ENCODE measurements at places on chromosomes 1 and 21.

GRCh38 chr1:165840423-165840822 lies 13.0 kb downstream of the UCK2 start:
- no peaks in the 10 kb centered on the region for H3K36me3 ChIP-seq
- no peak overlapping the region for H3K27ac ChIP-seq
- no peak overlapping the region for H3K4me3 ChIP-seq
- H3K27me3 ChIP-seq = no peaks in the 10 kb centered on the region

- no peak overlapping the region for H3K27ac ChIP-seq
- H3K36me3 ChIP-seq = no peaks in the 10 kb centered on the region
- H3K27me3 ChIP-seq = no peaks in the 10 kb centered on the region
- H3K4me3 ChIP-seq = no peak overlapping the region
These were observed 54.9 kb downstream of the OPTC start for GRCh38 chr1:203548892-203549291.

DNA sequence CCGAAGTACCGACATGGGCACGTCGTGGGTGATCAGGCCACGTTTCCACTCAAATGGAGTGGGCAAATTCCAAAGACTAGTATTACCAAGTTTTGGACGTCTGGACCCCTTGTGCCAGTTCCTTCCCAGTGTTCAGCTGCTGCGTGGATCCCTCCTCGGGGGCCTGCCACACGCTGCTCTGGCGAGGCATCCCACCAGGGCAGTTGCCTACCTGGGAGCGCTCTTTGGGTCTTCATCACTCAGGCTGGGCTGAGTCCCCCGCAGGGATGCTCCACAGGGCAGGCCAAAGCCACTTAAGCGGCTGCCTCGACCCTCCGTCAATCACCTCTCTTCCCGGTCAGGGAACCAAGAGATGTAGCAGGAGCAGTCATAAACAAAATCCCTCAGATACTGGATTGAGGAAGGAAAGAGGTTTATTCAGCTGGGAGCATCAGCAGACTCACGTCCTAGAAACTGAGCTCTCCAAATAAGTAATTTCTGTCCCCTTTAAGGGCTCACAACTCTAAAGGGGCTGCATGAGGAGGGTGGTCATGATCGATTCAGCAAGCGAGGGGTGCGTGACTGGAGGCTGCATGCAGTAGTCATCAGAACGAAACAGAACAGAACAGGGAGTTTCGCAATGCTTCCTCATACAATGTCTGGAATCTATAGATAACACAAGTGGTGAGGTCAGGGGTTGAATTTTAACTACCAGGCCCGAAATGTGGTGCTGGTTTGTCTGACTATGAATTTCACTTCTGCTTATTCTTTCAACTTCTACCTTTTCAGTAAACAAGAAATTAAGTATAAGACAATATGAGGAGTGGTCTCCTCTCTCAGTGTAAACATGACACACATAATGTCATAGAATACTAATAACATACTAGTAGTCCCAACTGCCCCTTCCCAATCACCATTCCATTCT lies 998.6 kb upstream of the NCAM2 start:
- no peak overlapping the region for H3K27ac ChIP-seq
- H3K27me3 ChIP-seq = no peaks in the 10 kb centered on the region
- no peaks in the 10 kb centered on the region for H3K36me3 ChIP-seq
- no peaks in the 10 kb centered on the region for H3K4me1 ChIP-seq

DNA sequence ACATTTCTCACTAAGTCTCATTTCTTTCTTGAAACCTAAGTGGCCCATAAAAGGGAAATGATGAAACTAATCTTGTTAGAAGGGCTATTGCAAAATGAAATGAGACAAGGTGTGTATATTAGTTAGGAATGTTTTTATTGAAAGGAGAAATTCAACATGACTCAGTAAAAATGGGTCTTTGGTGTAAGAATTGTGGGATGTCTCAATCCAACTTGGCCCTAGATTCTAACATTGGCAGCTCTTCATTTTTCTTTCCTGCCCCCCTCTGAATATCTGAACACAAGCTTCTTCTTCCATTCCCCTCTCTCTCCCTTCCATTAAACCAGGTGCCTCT lies 26.8 kb upstream of the TARBP1 start:
- no peak overlapping the region for H3K4me3 ChIP-seq
- H3K4me1 ChIP-seq = no peaks in the 10 kb centered on the region
- ATAC-seq = peak; percentile 44
- H3K27me3 ChIP-seq = no peaks in the 10 kb centered on the region
